ENCODE measurements at places on chromosomes 3 and 15.

DNA sequence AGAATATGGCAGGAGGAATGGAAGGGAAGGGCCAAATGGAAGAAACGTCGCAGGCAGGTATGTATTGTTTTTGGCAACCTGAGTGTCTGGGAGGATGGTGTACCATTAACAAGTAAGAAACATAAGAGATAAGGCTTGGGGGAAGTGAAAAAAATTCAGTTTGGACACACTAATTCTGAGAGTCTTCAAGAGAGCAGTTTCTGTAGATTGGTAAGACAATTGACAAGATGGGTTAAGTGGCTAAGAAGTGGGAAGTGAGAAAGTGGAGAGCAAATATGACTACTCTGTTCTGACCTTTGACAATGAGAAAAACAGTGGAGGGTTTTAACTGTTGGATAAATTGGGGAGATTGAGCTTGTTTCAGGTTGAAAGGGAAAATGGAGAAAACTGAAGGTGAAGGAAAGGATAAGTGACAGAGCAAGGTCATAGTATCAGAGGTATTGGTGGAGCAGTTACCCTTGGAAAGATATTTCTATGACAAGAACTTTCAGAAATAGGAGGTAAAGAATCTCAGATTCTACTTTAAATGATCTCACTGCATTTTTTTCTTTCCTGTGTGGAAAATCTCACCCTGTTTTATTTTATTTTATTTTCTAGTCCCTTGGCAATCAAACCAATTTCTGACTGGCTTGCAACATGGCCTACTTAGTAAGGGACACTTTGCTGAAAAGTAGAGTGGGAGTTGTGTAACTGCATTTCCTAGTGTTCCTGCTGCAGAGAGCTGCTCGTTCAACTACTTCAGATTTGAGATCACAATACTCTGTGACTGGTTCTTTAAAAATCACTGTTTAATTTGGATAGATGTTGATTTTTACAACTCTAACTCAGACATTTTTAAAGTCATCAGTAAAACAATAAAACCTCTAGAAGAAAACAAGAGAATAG, 23.1 kb upstream of the GABPB1 start:
- DNase-seq, result no peak

GRCh38 chr3:149608987-149609386, 48.8 kb downstream of the WWTR1 start:
- DNase-seq, result no peak

- DNase-seq, result no peak
Observed at GRCh38 chr3:39415983-39416382, 9.5 kb downstream of the RPSA start.

DNA sequence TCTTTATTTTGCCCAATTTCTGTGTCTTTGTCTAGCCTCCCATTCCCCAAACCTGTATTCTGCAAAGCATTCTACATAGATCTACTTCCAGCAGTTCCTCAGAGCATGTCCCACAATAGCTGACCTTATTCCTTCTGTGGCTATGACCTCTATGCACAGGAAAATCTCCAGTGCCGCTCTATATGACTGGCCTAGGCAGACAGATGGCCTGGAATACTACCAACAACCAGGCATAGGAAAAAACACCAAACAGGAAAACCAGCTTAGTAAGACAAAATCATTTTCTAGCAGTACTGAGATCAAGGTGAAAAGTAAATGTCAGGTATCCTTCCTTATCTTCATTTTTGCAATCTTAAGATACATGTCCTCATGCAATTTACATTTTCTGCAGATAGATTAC, 1115.0 kb downstream of the IGSF11 start:
- DNase-seq, result no peak

DNA sequence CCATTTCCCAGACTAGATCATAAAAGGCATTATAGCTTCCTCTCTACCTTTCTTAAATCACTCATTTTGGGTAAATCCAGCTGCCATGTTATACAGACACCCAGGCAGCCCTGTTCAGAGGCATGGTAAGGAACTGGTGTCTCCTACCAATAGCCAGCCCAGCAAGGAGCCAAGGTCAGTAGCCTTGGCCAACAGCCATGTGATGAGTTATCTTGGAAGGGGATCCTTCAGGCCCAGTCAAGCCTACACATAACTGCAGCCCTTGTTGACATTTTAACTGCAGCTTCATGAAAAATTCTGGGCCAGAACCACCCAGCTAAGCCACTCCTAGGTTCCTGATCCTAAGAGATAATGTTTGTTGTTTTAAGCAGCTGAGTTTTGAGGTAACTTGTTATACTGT, 29.0 kb upstream of the ZMAT3 start:
- no peak for DNase-seq

GRCh38 chr3:50390508-50391224, 31.3 kb upstream of the TMEM115 start:
- peak; percentile 81 for DNase-seq

DNA sequence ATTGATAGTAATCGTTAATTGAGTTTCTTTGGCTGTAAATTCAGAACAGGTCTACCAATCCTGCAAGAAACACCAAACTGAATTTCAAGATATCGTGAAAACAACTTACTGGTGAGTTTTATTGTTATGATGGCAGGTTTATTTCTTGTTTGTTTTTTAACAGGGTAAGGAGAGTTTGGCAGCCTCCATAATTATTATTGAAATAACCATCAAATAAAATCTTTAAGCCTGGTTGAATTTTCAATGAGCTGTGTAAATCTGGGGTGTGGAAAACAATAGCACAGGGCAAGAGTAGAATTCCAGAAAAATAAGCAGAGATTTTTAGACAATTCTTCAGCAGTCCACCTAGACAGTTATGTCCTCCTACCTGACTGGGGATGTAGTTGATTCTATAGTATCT, 196.5 kb downstream of the MECOM start:
- no peak for DNase-seq

- DNase-seq, result no peak
Observed at GRCh38 chr3:86968244-86968932, 22.6 kb downstream of the VGLL3 start.

DNA sequence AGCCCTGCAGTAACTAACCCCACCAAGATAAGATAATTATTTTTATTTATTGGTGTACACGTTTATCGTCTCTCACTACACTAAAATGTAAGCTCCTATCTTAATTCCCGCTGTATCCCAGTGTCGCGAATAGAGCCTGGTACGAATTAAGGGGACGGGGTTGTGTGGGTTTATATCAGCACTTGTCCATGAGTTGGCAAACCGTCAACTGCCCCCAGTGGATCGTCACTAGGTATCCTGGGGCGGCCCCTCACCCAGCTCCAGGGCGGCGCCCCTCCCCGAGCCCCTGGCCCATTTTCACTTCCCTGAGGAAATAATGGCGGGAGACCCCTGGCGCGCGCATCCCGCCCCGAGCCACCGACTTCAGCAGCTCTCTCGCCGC, 465 bp downstream of the RUVBL1 start:
- DNase-seq, result no peak

DNA sequence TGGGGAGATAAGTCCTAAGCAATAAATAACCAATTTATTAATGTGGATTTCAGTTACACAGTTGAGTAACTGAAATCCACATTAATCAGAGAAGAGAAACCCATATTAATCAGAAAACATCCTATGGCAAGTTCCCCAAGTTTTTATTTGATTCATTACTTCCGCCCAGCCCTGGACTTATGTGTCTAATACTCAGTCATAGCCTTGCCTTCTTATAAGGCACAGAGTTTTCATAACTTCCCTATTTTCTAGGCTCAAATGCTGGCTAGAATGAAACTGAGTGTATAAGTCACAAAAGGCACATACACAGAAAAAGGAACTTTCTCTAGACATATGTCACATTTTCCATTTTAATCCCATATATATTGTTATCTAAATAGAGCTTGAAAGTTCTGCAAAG, 28.8 kb downstream of the CD47 start:
- DNase-seq, result no peak

GRCh38 chr3:83093222-83093572, 1331.8 kb upstream of the GBE1 start:
- DNase-seq, result no peak

DNA sequence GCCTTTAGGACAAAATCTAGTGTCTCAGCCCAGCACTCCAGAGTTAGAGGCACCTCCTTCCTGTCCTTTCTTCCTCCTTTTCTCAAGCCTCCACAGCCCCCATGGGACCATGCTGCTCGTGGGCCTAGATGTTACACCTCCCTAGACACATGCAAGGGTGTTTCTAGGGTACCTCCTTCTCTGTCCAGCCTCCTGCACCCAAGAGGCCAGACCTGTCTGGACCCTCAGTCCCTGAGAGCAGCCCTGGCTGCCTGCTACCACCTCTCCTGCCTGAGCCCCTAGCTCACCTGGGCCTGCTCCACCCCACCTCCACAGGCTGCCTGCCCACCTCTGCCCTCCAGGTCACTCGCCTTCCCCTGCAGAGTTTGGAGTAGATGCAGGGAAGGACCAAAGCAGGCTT, 5.2 kb downstream of the LOXL1 start:
- DNase-seq, result no peak

Data from hematopoietic multipotent progenitor cell treated with erythropoietin and hydrocortisone succinate and interleukin-3 and kit ligand, for 15 days (in vitro differentiated cells).